Stimulated activated CD4-positive, alpha-beta T cell treated with anti-CD3 and anti-CD28 coated beads, Interleukin-12 subunit alpha, Interleukin-12 subunit beta, amount 100 ng/mL, for 24 hours (primary cell): ENCODE measurements at places on chromosomes 7 and 10.

DNA sequence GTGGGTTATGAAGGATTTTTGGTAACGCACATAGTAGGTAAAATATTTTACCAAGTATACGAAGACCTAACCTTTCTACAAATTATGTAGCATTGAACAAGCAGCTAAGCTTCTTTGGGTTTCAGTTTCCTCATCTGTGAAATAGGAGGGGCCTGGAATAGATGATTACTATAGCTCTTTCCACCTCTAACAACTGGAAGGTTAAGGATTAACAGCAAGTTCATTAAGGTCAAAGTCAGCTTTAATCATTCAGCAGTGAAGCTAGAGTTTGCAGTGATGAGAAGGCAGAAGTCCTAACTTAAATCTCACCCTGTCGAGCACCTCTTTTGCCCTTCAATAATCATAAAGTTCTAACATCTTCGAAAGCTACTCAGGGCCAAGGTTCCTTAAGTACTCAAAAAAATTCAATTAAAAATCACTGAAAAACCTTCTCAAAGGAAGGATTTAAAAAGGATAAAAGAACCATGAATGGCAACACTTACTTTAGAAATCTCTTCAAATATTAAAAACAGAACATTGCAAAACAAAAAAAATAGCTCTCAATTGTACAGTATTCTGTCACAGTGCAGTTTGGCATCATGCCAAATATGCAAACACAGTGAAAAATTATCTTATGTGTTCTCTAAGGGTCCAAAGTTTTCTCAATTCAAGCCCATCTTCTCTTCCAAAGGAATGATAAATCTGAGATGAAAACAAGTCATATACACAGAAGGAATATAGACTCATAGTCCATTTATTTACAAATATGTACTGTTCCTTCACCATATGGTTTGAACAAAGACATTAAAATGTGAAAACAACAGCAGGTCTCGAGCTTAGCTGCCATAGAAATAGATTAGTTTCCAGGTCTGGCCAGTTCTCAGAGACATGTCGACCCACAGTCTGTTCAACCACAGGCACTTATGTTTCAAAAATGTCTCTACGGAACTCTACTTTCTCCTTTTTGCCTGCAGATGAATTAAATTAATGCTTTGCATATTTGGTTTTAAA is 152.0 kb upstream of the SLC13A1 start:
- no peak for DNase-seq

DNA sequence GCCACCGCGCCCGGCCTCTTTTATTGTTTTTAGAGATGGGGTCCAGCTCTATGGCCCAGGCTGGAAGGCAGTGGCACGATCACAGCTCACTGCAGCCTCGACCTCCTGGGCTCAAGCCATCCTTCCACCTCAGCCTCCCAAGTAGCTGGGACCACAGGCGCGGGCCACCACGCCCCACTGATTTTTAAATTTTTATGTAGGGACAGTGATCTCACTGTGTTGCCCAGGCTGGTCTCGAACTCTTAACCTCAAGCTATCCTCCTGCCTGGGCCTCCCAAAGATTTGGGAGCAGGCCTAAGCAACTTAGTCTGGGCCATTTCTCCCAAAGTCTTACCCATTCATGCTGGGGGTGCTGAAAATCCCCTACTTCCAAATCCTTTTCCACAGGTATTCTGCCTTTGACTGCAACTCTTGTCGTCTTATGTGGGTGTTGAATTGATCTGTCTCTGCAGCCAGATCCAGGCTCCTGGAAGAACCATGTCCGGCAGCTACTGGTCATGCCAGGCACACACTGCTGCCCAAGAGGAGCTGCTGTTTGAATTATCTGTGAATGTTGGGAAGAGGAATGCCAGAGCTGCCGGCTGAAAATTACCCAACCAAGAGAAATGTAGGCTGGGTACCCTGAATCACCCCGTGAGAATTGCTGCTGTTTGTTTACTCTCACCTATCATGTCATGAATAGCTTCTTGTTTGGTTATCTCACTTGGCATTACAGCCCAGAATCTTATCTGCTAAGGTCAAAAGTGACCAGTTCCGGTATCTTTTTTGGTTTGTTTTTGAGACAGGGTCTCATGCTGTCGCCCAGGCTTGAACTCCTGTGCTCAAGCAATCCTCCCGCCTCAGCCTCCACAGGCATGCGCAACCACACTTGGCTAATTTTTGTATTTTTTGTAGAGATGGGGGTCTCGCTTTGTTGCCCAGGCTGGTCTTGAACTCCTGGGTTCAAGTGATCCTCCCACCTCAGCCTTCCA is 1.1 kb downstream of the ZDHHC4 start:
- DNase-seq: no peak

- DNase-seq: no peak
These were observed 29.6 kb downstream of the NOM1 start for GRCh38 chr7:156979007-156979606.

GRCh38 chr10:6045314-6045848 is 16.8 kb downstream of the IL2RA start:
- no peak for DNase-seq

- no peak for DNase-seq
These were observed 3.1 kb upstream of the RBP4 start for GRCh38 chr10:93604146-93604545.

- no peak for DNase-seq
These were observed 1260.9 kb upstream of the SORCS1 start for GRCh38 chr10:108425283-108425964.

DNA sequence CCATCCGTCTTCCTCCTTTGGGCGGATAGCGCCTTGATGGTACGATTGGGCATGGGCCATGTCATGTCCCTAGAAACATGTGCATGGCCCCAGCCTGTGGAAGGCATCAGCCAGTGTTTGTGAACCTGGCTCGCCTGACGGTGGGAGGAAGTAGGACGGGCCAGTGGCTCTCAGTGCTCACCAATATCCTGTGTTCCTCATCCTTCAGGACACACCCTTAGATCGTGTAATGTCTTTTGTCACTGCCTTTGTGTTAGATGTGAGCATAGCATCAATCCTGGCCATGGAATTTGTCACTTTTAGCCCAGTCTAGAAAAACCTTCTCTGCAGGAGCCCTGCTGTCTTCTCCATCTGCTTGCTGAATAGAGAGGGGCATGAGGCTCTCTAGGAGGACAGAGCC is 77.6 kb downstream of the PFKFB3 start:
- DNase-seq: no peak

GRCh38 chr7:130048906-130049305 is 2.3 kb downstream of the ZC3HC1 start:
- no peak for DNase-seq

DNA sequence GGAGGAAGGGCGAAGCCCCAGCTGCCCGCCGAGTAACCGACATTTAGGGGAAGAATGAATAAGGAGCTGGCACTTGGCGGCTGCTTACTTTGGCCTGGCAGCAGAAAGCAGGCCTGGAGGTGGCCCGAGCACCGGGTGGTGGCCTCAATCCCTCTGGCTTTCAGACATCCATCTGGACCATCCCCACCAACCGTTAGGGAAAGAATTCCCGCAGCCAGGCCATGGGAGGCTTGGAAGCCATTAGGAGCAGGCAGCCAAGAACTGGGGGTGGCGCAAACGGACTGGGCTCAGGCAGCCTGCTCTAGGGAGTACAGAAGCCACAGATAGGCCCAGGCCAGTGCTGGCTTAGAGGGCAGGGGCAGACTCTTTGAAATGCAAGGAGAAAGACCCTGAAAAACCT is 132.7 kb downstream of the NEURL1 start:
- DNase-seq: no peak

DNA sequence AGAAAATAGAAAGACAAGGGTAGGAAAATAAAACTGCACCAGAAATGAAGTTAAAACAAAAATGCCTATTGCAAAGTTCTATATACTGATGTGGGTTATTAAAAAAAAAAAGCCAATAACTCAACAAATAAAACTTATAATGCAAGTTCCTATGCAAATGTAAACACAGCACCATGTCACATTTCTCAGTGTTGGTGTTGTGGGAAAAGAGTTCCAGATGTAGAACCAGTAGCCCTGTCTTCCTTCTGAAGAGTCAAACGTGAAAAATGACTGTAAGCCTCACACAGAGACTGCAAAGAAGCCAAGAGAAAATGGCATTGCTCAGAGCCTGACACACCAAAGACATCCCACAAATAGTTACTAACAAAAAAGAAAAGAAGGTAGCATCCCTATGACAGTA is 10.1 kb downstream of the PON2 start:
- DNase-seq: no peak

- DNase-seq: no peak
These were observed 156.3 kb downstream of the RTKN2 start for GRCh38 chr10:62112300-62112699.

- DNase-seq: no peak
These were observed 59.8 kb downstream of the SLC16A12 start for GRCh38 chr10:89475591-89475998.

DNA sequence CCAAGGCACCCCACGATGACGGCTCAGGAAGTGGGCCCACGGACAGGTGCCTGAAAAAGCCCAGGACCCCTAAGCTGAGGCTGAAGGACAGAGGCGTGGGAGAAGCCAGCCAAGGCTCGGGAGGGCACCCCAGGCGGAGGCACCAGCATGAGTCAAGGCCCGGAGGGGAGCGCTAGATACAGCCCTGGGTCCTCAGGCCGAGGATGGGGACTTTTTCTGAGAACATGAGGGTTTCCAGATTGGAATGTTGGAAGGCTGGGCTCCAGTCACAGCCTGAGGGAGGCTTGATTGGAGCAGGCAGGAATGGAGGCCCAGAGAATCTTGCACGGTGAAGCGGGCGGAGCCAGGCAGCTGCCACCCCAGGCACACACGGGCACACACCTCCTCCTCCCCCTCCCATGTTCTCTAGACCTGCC is 19.0 kb upstream of the ELFN1 start:
- DNase-seq: no peak

- no peak for DNase-seq
These were observed 377.6 kb downstream of the DNAJB6 start for GRCh38 chr7:157714166-157715070.
